ENCODE measurements at places on chromosomes 2 and 18.

- no peak for DNase-seq
These were observed 3.7 kb upstream of the ASIC4 start for GRCh38 chr2:219510512-219511135.

DNA sequence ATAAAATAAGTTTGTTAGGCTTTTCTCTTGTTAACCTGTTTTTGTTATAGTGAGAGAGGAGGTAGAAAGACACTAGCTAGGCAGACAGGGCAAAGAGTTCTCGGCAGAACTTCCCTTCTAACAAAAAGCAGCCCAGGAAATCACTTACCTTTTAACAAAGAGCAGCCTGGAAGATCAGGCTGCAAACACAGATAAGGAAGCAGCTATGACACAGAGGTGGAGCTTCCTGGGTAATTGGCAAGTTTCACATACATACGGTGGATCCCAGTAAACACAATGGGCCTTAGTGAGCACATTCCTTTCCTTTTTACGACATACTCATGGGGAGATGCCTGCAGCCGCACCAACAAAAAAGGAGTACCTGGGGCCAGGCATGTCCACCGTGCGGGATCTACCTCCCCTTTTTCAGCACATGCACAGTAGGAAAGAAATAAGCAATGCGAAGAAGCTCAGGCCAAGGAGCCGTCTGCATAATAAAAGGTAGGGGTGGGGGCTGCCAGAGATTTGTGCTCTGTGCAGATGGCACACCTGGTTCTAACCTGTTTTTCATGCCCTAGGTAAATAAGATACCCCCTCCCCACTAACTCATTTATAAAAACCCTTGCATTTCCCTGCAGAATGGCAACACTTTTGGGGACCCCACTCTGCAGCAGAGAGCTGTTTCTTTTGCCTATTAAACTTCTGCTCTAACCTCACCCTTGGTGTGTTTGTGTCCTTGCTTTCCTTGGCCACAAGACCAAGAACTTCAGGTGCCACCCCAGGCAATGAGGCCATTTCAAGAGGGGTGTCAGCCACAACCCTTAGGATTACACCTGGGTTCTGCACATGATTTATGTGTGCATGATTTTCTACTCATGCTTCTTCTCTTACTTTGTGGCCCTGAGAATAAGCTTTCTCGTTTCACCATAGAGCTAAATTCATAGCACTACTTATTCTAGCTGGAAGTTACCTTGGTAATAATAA lies 26.5 kb downstream of the MDH1 start:
- DNase-seq: no peak

GRCh38 chr2:230781130-230781797 lies 68.6 kb downstream of the CAB39 start:
- peak; percentile 26 for DNase-seq

GRCh38 chr2:43370146-43370545 lies 143.7 kb upstream of the ZFP36L2 start:
- DNase-seq: no peak

- DNase-seq: no peak
These were observed 92.3 kb upstream of the THUMPD2 start for GRCh38 chr2:39871291-39871761.

DNA sequence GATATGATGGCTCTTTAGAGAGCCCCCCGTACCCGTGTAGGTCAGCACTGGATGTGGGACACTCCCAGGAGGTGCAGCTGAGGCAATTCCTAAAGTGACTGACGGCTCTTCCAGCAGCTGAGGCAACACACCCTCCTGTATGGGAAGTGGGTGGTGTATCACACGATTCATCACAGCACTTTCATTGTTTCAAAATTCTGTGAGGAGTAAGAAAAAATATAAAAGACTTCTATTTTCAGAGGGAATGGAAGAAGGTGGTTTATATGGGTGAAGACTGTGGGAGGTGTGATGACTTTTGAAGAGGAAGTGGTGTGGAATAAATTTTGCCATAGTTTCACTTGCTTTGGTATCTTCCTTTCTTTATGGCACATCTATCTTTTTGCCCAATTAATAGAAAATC lies 22.3 kb downstream of the QPCT start:
- peak; percentile 20 for DNase-seq

GRCh38 chr2:145484448-145485097 lies 964.7 kb upstream of the ZEB2 start:
- no peak for DNase-seq

DNA sequence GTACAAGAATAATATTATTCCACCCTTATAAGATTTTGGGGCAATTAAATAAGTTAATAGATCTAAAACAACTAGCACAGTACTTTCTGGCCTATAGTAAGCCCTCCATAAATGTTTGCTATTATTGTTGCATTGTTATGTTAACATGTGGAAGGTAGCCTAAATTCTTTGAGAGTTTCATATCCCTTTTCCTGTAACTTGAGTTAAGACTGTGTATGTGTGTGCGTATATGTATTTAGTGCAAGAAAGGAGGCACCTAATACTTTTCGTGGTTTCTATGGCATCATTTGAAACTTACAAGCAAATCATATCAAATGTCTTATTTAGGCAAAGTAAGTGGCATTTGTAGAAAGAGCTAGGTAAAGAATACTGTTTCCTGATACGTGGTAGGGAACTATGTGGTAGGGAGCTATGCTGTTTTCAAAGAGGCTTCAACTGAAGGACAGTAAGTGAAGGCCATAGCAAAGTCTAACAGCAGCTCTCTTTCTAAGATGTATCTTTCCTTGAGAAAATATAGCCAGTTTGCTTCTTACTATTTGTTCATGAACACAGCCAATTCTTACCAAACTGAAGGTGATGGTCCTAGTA lies 36.8 kb upstream of the C2orf74 start:
- DNase-seq: no peak

DNA sequence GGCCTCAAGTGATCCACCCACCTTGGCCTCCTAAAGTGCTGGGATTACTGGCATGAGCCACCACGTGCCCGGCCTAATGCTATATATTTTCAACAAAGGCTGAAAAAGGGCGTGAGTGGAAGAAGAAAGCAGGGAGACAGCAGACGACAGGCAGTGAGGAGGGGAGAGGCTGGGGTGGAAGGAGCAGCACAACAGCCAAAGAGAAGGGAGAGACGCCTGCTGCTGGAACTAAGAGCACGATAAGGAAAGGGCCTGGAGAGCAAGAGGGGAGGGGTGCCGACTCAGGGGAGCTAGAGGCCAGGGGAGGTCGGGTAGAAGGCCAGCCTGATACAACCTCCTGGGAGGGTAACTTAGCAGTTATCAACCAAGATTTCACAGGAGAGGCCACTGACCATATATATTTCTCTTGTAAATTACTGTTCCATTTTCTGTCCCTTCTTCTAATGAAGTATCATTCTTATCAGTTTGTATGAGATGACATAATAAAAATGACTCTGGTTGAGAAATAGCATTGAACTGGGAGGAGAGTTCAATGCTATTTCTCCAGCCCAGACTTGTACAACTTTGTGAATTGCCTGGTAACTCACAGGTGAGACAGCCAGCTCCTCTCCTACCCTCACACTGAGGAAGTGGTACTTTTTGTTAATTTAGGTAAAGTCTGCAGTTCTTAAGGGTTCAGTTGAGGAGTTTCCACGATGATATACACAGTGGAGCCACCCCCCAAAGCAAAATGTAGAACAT lies 5.8 kb upstream of the RNU4ATAC start:
- no peak for DNase-seq

DNA sequence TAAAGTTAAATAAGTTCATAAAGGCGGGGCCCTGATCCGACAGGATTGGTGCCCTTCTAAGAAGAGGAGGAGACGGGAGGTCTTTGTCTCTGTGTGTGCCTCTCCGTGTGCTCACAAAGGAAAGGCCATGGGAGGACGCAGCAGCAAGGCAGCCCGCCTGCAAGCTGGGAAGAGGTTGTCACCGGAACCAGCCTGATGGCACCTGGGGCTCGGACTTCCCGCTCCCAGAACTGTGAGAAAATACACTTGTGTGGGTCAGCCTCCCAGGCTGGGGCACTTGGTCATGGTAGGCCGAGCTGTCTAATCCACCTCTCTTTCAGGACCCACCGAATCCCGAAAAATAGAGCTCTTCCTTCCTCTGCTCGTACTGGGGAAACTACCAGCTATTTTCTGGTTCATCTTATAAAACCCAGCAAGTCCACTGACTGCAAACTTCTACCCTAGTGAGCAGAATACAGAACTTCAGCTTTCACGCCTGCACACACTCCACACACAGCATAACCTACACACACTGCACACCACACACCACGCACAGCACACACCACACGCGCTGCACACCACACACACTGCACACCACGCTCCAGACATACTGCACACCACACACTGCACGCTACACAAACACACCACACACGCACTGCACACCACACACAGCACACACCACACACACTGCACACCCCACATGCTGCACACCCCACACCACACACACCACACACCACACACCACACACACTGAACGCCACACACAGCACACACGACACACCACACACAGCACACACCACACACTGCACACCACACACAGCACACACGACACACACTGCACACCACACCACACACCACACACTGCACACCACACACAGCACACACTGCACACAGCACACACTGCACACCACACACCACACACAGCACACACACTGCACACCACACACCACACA lies 58.1 kb downstream of the ASB1 start:
- DNase-seq: no peak

- DNase-seq: no peak
These were observed 172.2 kb upstream of the HAAO start for GRCh38 chr2:42964439-42965083.

DNA sequence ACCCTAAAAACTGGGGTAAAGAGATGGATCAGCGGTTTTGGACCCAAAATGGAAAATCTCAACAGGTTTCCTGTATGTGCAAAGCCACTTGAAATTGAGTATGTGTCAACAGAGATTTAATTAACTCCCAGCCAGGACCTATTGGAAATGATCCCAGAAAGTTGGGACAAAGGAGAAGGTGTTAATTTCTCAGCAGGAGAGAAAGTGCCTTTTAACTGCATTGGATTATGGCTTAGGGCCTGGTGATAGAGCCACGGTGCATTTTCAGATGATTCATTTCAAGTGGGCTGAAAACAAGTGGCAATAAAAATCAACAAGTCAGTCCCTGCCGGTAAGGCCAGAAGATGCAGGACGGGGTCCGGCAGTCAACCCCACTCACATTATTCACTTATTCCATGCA lies 80.2 kb upstream of the BCL11A start:
- DNase-seq: no peak
